ENCODE measurements at places on chromosomes 7 and 10.

DNA sequence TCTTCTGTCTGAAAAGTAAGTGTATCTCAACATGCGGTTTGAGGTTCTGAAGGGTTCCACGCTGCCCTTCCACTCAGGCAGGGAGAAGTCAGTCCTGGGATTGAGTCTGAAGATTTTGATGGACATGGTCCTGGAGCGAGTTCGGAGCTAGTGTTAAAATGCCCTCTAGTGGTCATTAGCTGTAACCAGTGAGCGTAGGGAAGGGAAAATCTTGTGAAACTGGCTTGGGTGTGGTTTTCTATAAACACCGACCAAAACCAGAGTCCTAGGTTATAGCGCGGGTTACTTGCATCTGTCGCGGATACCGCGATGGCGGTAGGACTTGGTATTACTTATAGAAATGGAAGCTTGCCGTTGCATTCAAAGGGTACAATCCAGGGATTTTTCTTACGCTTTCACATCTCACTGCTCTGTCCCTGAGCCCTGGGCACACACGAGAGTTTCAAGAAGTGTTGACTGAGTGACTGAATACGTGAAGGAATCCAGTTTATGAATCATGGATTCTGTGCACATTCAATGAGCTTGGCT lies 348.2 kb upstream of the C7orf33 start:
- DNase-seq = no peak

- DNase-seq = no peak
Measured at GRCh38 chr10:98170249-98171117, 36.0 kb downstream of the R3HCC1L start.

DNA sequence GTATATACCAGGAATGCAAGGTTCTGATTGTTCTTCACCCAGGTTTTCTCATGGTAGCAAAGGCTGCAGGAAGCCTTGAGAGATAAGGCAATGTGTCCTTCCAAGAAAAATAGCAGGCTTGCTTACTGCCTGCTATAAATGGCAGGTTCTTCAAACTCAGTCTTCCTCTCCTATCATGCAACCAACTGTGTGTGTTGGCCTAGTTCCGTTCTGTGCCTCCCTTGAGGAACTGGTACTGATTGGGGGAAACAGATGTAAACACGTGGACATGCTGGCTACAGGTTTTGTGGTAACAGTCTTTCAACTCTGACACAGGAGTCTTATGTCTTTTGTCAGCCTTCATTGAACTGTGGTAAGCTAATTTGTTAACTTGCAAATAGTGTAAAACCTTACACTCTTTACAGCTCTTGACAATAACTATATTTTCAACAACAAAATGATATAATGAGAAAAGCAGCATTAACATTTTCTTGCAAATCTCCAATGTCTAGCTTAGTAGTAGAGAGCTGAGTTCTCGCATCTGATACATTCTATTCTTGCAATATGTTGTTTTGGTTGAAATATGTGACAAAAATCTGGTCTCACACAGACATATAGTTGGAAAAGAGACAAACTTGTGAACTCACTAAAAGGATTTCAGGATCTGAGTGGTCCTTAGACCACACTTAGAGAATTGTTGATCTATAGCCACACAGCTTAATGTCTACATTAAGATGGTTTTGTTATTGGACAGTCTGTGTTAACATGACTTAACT lies 54.7 kb upstream of the LSM8 start:
- DNase-seq = no peak

DNA sequence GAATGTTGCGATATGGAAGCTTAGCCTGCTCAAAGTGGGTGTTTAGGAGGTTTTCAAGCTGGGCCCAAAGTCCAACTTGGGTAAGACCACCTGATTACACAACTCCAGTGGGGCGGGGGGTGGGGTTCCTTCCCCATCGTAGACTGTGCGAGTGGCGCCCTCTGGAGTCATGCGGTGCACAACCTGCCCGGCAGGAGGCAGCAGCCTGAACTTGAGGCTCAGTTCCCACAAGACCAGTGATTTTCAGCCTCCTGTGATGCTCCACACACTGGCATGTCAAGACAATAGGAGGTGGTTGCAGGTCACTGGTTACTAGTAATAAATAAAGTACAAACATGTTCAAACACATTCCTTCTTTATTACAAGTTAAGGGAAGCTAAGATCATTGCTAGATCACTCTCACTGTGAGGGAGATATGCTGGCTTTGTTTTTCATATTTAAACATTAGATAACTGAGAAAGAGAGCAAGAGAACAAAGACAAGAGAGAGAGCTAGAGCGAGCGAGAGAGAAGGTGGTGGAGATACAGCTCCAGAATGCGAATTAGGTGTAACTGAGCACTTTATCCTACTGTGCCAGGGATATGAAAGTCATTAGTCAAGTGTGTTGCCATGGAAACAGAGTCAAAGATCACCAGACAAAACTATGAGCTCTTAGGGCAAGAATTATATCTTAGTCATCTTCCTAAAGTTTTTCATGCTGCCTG lies 97.4 kb upstream of the BMPER start:
- DNase-seq = peak; percentile 72

GRCh38 chr10:75602341-75602740 lies 170.9 kb downstream of the LRMDA start:
- DNase-seq = no peak

DNA sequence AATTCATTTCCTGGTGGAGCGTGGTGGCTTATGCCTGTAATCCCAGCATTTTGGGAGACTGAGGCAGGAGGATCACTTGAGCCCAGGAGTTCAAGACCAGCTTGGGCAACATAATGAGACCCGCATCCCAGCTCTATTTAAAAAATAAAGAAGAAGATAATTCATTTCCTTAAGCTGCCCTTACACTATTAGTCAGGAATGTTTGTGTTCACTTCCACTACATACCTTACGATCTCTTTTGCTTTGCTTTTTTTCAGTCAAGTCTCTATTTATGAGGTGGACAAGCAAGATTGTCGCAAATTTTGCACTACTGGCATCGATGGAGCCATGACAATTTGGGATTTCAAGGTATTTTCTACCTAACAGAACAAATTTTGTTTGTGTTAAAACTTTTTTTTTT lies 11.2 kb upstream of the ARPC1B start:
- no peak for DNase-seq

DNA sequence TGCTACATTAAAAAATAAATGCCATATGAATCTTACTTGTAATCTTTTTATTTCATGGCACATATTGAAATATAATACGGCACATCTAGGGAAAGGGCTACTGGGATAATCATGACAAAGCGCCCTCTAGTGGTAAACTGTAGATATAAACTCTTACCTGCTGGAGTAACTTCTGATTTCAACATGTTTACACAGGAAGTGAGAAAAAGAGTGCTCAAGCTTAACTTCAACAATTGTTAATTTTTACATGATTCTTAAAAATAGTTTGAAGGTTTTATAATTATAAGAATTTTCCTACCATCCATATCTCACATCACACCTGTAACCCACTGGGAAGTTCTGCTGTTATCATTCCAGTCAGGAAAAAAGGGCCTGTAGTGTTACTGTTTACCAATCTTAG lies 2.0 kb upstream of the HEPACAM2 start:
- DNase-seq = peak; percentile 16

DNA sequence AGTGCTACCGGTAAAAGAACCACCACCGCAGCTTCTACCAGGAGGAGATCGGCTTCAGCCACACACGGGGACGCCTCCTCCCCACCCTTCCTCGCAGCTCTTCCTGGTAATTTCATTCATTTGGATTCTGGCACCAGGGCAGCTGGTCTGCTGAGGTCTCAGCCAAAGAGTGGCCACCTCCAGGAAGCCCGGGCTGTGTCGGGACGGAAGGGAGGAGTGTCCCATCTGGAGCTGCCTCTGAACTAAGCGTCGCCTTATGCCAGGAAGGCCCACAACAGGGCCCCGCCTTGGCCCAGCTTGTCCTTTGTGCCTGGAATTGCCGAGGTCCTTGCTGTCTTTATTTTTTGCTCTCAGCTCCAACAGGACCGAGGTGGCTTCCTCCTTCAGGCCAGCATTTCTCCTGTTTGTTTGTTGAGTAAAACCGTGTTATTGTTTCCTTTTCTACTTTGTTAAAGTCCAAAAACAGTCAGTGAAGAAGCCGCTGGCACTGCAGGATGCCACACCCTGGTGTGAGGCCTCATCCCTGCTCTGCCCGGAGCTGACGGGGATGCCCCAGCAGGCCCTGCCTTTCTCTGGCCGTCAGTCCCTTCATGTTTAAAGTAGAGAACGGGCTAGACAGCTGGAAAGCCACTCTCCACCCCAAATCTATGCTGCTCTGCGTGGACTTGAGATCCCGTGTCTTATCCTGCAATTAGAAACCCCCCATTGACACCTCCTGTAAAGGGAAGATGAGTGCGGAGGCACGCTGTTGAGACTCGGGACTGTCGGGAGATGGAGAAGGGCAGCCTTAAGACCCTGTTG lies 24.5 kb upstream of the TTYH3 start:
- DNase-seq = no peak

DNA sequence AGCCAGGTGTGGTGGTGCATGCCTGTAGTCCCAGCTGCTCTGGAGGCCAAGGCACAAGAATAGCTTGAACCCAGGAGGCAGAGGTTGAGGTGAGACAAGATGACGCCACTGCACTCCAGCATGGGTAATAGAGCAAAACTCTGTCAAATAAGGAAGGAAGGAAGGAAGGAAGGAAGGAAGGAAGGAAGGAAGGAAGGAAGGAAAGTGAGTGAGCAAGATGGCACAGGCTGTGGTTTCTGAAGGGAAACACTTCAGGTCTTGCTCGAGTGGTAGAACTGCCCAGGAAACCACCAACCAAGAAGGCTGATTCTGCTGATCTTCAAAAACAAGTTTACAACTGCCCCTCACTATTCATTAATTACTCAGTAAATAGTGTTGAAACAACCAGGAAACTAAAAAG lies 45.2 kb downstream of the EZH2 start:
- DNase-seq = no peak

DNA sequence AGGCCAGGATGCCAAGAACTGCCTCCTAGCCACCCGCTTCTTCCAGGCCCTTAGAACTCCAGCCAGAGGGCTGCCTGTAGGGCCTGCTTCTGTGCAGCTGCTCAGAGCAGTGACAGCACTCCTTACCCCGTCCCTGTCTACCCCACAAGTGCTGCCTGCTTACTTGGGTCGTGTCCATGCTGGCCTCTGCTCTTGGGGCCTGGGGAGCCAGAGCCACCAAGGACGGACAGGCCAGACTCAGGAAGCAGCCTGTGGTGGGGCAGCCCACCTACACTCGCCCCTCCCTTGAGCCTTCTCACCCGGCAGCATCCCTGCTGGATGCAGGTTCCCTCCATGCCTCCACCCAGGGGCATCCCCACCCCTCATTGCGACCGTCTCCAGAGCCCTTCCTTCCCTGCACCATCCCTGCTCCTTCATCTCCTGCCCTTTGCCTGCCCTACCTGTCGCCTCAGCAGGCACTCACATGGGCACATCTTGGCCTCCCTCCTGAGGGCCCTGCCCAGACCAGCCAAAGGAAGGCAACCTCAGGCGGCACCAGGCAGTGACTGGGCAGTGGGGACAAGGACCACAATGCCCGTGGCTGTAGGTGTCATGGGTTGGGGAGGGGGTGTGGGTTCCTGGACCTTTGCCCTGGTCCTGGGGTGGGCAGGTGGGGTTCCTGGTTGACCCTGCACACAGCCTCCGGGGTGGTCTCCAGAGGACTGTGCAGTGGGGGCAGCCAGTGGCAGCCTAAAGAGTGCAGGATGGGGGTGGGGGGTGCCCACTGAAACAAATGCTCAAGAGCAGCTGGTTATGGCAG lies 78.0 kb upstream of the TNS3 start:
- no peak for DNase-seq
